Retinal pigment epithelial cell (primary cell): ENCODE measurements at places on chromosomes 7 and 10.
A peak's percentile ranks its signal among the peaks of the same experiment; 100 is the strongest.

DNA sequence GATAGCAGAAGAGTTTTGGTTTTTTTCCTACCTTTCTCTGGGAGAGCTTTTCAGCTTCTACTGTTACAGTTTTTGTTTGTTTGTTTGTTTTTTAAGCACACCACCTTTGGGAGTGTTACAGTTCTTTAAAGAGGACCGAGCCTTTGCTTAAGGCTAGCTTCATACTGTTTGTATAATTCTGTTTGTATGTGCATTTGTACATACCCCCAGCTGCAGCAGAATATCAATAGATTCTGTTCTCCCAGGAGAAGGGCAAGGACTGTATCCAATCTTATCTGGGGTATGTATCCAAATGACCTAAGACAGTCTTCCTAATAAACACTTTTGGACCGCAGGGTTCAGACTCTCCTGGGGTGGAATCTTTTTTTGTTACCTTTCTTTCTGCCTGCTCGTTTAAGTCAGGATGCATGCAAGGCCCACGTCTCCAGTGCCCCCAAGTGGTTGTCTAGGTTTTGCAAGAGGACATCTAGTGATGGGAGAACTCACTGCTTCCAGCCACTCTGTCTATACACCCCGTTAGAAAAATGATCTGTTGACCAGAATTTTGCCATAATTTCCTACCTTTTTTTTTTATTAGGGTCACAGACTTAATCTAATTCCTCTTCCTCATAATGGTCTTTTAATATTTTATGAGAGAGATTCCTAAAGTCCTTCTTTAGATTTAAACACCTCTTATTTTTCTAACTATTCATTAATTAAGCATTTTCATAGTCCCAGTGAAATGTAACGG, 23.9 kb downstream of the NRF1 start:
- no peak for DNase-seq

- no peak for DNase-seq
Measured at GRCh38 chr10:74900297-74900696, 73.9 kb downstream of the KAT6B start.

DNA sequence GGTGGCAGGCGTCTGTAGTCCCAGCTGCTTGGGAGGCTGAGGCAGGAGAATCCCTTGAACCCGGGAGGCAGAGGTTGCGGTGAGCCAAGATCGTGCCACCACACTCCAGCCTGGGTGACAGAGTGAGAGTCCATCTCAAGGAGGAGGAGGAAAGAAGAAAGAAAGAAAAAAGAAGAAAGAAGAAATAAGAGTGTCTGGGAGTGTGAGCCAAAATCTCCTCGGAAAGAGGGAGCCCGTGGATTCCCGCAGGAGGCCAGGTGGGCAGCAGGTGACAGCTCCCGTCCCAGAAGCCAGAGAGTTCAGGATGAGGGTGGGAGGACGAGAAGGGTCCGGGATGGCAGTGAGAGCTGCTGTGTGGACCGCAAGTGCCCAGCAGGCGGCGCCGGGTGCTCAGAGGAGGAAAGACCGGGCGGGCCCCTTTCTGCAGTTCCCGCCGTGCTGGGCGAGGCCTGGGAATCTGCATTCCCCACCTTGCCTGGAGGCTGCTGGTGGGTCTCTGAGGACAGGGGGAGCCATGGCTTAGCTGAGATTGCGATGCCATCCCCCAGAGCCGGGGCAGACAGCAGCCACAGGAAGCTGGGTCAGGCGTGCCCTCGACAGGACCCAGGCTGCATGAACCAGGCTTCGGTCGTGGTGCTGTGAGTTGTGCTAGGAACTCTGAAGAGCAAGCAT, 17.1 kb upstream of the AMZ1 start:
- DNase-seq, result no peak

GRCh38 chr10:7686351-7687171, 16.6 kb upstream of the ITIH2 start:
- DNase-seq, result no peak

- no peak for DNase-seq
Measured at GRCh38 chr10:24120646-24121045, 88.3 kb upstream of the KIAA1217 start.

- no peak for DNase-seq
Measured at GRCh38 chr7:84182301-84182700, 12.3 kb downstream of the SEMA3A start.

DNA sequence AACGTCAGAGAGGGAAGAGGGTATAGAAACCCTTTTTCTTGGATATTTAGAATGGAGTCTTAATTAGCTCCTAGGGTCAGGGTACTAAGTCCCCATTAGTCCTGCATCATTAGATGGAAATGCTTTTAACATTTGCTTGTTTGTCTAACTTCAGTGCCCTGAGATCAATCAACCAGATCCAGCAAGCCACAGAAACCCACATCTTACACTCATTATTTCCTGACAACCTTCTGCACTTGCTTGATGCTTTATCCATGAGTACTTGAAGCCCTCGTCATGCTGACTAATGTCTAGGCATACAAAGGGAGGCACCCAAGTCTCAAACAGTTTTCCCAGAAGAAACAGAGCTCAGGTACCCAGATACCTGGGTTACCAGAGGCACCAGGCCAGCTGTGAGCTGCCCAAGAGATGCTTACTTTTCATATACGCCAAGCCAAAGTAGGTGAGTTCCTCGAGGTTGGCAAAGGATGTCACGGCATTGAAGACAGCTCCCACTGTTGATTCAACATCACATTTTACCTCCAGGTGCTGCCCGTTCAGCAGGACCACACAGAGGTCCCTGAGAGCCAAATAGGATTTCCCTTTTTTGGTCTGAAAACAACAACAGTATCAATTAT, 42.7 kb downstream of the FRMPD2 start:
- no peak for DNase-seq

DNA sequence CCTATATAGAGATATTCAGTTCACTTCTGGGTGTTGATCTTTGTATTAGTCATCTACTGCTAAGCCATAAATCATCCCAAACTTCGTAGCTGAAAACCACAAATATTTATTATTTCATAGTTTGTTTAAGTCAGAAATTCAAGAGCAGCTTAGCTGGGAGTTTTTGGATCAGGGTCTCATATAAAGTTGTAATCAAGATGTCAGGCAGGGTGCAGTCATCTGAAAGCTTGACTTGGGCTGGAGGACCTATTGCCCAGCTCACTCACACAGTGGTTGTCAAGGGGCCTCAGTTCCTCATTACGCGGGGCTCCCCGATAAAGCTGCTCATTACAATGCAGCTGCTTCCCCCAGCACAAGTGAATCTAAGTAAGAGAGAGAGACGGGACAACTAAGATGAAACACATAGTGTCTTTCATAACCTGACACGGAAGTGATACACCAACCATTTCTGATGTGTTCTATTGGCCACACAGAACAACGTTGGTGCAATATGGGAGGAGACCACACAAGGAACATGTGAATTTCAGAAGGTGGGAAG, 15.7 kb downstream of the PPP1R3C start:
- DNase-seq, result peak; percentile 91

GRCh38 chr7:105596866-105597265, 15.6 kb upstream of the EFCAB10 start:
- DNase-seq, result no peak

GRCh38 chr10:21424459-21424861, 101.0 kb downstream of the SKIDA1 start:
- DNase-seq, result no peak

- no peak for DNase-seq
Measured at GRCh38 chr7:27897001-27897400, 157.0 kb downstream of the TAX1BP1 start.

- DNase-seq, result no peak
Measured at GRCh38 chr10:78302739-78302988, 269.0 kb downstream of the RPS24 start.

DNA sequence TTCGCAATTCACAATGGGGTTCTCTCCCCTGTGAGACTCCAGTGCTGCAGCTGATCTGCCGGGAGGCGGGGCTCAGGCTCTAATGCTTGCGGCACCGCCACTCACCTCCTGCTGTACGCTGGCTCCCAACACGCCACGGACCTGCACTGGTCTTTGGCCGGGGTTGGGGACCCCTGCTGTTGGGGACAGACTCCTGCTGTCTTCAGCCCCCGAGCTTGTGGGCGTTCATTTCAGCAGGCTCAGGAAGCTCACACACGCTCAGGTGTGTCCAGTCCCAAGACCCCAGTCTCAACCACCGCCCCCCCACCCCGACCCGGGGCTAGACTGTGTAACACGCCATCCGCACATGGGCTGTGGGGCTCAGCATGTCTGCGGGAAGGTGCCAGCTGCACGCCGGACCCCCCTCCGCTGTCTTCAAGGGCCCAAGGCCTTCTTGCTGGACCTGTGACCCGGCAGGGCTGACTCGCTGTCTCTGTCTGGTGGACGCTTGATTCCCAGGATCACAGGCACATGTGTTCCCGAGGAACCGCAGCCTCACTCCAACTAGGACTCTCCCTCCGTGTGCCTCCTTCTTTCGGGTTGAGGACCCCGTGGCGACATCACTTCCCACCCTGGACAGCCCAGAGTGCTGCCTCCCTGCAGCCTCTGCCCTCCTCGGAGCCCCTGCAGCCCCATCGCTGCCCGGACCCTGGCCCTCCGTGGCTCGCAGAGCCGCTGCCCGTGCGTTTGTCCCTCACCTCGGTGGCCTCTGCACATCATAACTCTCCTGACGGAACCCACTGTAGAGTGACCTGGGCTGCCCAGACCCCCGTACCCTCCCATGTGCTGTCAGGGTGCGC, 106.4 kb downstream of the DNAJB6 start:
- DNase-seq, result no peak

DNA sequence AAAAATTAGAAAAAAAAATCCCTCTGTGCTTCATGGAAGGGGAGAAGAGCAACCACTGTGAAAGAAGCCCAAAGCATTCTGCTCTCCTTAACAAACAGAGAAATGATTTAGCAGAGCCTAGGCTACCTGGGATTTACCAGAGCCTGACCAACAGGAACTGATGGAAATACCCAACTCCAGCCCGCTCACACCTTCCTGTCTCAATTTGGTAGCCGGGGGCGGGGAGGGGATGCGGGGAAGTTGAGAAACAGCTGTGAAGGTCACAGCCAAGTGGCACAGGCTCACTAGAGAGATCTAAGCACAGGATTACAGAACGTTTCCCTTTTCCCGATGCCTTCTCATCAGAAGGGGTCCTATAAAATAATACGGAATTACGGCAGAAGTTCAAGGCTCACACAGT, 17.6 kb downstream of the RSU1 start:
- no peak for DNase-seq

GRCh38 chr7:113158756-113159155, 40.4 kb upstream of the SMIM30 start:
- no peak for DNase-seq

DNA sequence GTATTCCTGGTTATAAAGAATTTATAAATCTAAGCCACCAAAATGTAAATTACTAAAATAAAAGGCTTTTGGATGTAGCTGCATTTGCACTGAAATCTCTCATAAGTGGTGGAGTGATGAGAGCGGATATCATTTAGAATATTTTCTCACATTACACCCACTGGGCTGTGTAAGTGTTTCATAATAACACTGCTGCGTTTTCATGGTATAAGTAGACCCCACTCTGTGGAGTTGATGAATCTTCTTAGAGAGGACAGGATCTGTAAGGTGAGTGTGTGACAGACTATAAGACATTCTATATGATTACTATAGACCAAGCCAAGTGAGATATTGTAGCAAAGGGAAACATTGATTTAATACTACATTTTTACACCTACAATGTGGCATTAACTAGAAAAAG, 1024.1 kb upstream of the LRRN3 start:
- no peak for DNase-seq

GRCh38 chr10:5951167-5951711, 26.1 kb downstream of the IL15RA start:
- no peak for DNase-seq

GRCh38 chr7:123747620-123748141, 1.1 kb downstream of the WASL start:
- peak; percentile 75 for DNase-seq

DNA sequence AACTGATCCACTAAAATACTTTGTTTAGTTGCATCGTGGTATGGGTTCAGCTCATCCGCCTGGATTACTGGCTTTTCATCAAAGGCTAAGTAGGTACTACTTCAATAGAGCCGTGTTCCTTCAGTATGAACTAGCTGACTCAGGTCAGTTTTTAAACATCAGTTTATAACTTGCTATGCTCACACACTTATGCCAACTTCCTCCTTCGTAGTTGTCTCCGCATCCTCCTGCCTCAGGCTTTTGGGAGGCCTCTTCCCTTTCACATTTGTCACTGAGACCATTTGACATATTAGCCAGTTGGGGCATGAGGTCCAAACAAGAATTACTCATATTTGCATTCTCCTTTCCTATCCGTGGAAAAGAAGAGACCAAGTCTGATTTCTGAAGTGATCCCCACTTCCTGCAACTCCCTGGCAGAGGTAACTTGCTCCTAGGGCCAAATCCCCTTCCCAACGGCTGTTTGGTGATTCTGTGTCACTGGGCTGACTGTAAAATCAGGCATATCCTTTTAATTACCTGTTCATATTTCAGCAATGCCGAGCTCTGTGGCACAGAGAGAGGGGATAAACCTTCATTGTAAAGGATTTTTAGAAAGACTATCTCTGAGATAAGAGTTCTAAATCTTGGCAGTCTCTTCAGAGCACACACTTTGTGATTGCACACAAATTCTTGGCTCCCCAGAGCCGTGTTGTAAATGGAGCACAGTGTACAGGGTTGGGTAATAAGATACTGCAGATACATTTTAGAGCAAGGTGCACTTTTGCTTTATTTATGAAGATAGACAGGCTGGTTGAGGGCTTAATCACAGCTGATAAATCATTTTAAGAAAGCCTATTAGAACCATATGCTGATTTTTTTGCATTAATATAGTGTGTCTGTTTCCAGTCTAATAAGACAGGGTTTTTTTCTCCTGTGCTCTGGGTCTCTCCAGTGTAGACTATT, 108.0 kb downstream of the CREB5 start:
- no peak for DNase-seq

DNA sequence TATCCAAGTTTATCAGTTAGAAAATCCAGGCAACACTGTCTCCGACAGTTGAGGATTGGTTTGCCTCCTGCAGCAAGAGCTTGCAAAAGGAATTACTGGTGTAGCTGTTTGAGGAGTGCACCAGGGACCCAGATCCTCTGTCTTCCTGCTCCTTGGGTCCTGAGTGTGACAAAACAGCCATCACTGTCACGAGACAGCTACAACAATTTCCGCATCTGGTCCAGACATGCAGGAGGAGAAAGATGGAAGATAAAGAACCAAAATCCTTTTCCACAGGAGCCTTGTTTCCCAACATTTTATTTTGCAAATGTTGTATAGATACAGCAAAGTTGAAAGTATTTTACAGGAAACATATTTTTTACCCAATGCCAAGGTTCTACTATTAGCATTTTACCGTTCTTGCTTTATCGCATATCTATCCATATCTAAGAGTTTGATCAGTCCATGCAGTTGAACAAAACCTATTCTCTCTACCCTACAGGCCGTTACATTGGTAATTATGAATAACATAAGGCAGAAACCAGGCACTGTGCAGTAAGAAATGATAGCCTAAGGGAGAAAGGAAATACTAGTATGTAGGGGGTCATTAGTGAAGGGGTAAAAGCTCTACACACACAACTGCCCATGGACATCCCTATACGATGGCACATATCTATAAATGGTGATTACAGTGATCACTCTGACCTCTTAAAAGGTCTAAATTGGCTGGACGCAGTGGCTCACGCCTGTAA, 54.9 kb downstream of the FAM204A start:
- DNase-seq, result no peak

DNA sequence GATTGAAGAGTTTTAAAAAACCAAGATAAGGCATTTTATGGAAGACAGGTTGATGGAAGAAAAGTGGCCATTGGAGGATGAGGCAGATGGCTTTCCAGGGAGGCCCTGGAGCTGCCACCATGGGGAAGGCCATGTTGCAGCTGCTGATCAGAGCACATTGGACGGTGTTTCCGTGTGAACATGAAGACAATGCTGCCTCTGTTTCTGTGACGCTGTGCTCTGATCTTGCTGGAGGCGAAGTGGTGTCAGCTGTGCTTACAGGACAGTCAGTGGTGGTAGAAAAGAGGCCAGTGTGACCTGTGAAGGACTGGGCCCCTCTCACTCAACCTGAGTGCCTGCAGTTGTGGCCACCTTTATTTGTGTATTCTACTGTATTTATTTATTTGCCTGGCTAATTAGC, 132.9 kb downstream of the FAM204A start:
- DNase-seq, result no peak
